ENCODE measurements at places on chromosomes 2 and 18.

GRCh38 chr18:38244480-38244879 lies 678.9 kb upstream of the CELF4 start:
- no peak for DNase-seq

GRCh38 chr18:23143815-23144261 lies 8.6 kb downstream of the CABLES1 start:
- DNase-seq: no peak

DNA sequence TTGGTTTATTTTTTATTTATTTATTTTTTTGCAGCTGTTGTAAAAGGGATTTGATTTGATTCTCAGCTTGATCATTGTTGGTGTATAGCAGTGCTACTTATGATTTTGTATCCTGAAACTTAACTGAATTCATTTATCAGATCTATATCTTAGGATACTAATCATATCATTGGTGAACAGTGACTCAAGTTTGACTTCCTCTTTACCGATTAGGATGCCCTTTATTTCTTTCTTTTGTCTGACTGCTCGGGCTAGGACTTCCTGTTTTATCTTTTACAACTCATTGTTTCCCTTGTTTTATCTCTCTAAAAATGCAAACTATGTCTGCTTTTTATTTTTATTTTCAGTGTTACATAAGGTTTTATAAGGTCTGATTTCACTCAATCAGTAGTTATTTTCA lies 23.6 kb downstream of the SP100 start:
- DNase-seq: no peak

- no peak for DNase-seq
These were observed 60.5 kb upstream of the PMAIP1 start for GRCh38 chr18:59839246-59839645.

DNA sequence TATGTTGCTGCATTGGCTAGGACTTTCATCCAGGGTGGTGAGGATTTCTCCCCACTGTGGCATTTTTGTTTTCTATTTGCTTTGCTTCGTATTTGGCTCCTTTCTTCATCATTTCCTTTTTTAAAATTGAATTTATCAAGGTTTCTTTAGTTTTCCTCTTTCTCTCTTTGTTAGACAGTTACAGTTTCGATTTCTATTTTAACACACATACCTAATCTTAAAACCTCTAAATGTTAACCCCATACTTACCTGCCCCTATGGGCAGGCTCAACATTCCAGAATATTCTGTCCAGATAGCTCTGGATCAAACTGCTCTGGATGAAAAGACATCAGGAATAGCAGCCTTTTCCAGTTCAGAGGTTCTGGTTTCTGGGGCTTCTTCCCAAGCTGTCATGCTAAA lies 49.2 kb downstream of the DIPK1C start:
- no peak for DNase-seq

DNA sequence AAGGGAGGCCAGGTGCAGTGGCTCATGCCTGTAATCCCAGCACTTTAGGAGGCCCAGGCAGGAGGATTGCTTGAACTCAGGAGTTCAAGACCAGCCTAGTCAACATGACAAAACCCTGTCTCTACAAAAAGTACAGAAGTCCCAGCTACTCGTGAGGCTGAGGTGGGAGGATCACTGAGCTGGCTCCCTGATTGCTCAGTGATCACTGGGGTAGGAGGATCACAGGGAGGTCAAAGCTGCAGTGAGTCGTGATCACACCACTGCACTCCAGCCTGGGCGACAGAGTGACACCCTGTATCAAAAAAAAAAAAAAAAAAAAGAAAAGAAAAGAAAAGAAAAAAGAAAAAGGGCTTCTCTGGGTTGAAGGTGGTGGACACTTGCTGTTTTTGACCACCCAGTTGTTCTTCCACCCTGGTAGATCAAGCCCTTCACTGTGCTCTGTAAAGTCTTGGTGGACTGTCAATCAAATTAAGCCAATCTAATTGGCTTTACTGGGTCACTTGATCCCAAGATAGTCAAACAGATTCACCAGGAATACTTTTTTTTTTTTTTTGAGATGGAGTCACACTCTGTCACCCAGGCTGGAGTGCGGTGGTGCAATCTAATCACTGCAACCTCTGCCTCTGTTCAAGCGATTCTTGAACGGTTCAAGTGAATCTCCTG lies 191.6 kb downstream of the AGPS start:
- DNase-seq: no peak

DNA sequence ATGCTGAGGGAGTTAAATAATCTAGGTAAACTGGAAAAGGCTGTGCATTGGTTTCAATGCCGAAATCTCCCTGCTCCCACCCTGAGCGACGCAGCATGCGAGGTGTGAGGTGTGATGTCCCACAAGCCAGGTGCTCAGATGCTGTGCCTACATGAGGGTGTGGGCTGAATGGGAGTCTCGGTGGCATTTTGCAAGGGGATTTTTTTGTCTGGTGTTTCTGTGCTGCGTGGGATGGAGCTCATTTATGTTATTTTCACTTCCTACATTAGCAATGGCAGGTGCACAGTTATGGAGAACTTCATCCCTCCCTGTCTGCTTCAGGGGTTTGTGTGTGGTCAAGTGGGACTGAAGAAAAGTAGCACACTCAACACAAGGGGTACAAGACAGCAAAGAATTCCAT lies 110.2 kb upstream of the CCDC68 start:
- DNase-seq: no peak

GRCh38 chr2:189522435-189523151 lies 58.0 kb downstream of the SLC40A1 start:
- DNase-seq: no peak

- peak; percentile 58 for DNase-seq
These were observed 680 bp upstream of the FHOD3 start for GRCh38 chr18:36296650-36297416.

DNA sequence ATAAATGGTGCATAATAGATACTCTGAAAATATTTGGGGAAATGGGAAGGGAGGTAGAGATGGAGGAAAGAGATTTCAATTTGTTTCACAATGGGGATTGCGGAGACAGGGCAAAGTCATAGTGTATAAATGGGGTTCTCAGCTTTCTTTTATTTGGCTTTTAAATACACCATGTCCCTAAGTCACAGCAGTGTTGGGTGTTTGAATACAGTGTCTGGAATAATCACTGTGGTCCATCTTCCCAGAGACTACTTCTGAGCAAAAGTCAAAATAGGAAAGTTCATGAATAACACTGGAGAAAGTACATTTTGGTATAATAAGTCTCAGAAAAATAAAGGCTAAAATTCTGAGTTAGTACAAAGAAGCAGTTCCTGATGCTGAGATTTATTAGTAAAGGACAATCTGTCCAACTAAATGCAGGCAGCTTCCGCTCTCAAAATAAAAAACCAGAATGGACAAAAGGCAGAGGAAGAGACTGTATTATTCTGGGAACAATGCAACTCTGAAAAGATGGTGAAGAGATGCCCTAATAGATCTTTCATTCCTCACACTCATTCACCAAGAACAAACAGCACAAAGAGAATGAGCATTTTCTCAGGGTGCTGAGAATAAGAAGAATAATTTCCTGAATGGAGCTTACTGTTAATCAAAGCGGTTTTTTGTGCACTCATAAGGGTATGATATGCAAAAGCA lies 295.4 kb upstream of the PIK3C3 start:
- no peak for DNase-seq

DNA sequence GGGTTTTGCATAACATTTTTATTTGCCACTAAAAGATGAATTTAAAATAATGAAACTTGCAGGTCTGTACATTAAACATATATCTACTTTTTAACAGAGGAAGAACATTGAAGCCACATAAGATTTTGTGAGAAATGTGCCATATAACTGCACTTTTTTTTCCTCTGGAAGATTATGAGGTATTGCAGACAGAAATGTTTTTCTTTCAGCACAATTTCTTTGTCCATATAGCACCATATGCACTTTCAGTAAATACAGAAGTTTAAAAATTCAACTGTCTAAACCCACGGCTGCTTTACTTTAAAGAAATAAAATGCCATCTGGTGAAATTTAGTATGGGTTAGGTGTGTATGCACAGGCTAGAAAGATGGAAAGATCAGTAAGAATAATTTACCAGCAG lies 470 bp upstream of the FAP start:
- no peak for DNase-seq

- no peak for DNase-seq
These were observed 66.7 kb upstream of the SH3BP4 start for GRCh38 chr2:234885118-234885517.

- no peak for DNase-seq
These were observed 702 bp downstream of the OLA1 start for GRCh38 chr2:174247474-174248186.

Measured in activated CD4-positive, alpha-beta T cell treated with anti-CD3 and anti-CD28 coated beads, Interleukin-2, amount 10 ng/mL, durations not matched to agents 24 days and 14 days (primary cell).